ENCODE measurements at places on chromosomes 3 and 15.

DNA sequence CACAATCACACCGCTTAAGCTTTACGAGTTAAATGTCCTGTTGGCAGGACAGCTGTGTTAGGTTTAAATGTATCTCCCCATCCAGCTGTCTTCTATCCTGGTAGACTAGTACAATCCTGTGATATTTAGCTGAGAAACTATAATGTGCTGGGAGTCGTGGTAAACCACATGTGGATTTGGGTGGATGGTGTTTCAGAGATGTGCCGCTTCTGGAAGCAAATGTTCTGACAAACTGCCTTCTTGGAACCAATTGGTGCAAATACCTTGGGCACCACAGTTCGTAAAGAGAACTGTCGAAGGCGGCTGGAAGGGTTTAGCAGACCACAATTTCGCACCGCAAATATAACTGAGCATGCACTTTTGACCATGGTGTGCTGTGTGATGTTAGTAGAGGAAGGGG is 15.0 kb downstream of the SCG5 start:
- no peak for DNase-seq

GRCh38 chr15:48964898-48965297 is 1.2 kb upstream of the SHC4 start:
- no peak for DNase-seq

DNA sequence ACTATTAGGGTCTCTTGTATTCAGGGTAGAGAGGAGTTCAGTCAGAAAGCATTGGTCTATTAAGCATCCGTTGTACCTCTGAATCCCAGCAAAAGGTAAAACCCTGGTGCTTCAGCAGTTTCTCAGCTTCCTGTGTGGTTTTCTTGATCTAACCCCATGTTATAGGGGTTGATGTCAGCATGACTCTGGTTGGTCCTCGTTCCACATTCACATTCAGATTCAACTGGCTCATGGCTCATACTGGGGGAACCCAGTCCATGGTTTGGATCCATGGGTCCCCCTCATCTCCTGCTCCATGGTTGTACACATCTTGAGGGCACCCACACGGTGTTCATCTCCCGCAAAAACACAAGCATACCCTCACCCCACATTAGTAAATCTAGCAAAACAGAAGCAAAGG is 47.7 kb upstream of the C2CD4B start:
- no peak for DNase-seq

GRCh38 chr3:50340448-50341329 is at the start of gene RASSF1:
Gene RASSF1, minus strand, starts transcription at chr3:50340836. Its CDS starts 31 bp downstream, at chr3:50340805.
- no peak for DNase-seq

GRCh38 chr3:64422932-64423331 is 197.7 kb upstream of the PRICKLE2 start:
- DNase-seq = no peak

GRCh38 chr15:101489237-101489598 is 289 bp downstream of the PCSK6 start:
- DNase-seq = no peak

GRCh38 chr15:60651734-60652141 is 172.8 kb upstream of the ICE2 start:
- DNase-seq = no peak

DNA sequence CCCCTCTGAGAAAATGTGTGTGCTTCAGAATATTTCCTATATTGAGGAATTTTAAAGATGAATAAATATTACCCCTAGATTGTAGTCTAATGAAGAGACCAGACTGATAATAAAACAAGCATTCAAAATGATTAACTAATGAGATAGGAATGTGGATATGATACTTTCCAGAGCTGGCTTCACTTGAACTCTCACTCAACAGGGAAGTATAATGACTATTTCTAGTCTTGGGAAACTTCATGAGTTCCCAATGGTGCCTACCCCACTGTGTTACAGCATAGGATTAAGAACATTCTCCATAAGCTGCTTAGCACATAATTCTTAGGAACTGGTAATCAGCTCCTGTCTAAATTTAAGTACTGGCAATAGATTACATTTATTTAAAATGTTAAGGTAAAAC is 261.5 kb upstream of the ZNF385D start:
- no peak for DNase-seq

- no peak for DNase-seq
These were observed 75.0 kb downstream of the PEX5L start for GRCh38 chr3:179961703-179962078.

DNA sequence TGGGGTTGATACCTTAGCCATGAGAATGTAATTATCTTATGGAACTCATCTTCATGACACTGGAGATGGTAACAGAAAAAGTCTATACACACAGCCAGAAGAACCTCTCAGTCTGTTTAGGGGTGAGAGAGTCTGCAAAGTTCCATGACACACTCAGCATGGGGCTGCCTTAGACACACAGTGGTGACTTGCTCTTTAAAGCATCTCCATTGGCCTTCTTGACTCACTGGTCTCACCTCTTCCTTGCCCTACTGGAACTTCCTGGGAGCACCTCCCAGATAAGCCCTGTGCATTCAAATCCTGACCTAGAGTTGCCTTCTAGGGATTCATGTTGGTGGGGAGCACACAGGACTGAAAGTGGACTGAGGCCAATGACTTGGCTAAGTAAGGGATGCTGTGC is 9.3 kb downstream of the MAGI1 start:
- DNase-seq = no peak

GRCh38 chr15:94580211-94580885 is 349.0 kb downstream of the MCTP2 start:
- DNase-seq = no peak

DNA sequence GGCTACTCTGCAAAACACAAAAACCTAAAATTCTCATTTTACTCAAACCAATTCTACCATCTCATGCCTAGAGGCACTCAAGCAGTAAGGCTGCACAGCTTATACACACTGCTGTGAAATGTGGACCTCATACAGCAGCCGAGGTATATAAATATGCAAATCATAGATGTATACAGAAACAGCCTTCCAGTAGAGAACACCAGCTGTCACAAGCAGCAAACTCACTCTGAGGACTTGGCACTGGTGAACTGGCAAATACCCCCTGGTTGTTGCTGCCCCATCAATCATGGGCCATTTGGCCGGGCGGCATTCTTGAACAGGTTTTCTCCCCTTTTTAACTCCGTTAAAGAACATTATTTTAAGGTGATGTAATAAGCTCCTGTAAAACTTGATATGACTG is 378.0 kb downstream of the LSAMP start:
- no peak for DNase-seq

DNA sequence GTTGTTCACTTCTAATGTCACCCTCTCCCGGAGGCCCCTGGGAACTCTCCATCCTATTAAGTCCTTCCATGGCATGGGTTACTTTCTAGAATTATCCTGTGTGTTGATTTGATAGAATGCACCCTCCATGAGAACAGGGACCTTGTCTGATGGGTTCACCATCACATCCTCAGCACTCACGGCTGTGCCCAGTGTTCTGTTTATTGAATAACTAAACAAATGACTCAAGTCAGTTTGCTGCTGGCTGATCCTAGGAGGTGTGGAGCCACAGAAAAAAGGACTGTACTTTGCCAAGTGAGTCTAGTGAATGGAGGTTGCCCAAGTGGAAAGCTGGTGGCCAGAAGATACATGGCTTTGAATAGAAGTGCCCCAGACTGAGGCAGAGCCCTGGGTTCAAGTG is 48.5 kb upstream of the RAB6B start:
- DNase-seq = no peak

DNA sequence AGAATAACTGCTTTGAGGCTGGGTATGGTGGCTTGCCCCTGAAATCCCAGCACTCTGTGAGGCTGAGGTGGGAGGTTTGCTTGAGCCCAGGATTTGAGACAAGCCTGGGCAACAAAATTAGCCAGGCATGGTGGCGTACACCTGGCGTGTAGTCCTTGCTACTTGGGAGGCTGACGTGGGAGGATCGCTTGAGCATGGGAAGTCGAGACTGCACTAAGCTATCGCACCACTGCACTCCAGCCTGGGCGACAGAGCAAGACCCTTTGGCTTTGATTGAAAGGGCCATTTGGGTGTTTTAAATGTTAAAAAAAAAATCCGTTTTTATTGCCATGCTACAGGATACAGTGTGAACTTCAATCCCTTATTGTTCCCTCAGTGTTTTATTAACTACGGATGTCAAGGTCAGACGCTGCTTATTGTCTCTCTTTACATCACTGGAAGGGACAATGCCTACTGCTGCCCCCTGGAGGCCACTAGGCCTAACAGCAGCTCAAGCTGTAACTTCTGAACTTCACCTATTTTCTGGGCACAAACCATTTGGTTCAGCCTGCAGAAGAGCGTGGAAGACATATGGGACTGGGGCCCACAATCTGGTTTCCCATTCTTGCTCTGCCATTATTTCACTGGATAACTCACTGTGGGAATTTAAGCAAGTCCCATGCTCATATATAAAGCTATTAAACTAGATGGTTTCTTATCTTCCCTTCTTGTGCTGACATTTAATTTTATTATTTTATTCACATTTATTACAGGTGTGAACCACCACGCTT is 15.3 kb upstream of the IREB2 start:
- no peak for DNase-seq

GRCh38 chr3:11643201-11643603 is 513 bp downstream of the VGLL4 start:
- peak; percentile 6 for DNase-seq

DNA sequence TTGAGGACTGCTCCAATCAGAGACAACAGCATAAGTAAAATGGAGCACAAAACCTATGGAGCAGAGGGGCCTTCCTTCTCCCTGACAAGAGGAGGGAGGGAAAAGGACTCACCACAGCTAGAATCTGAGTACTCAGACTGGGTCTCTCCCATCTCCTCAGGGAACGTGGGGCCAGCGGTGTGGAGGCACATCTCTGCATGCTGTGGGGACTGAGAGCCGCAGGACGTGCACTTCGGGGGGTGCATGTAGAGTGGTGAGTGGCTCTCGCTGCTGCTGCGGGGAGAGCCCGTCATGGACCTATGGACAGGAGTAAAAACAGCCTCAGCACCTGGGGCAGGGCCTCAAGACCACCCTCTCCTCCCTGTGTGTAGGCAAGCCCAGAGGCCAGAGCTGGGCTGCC is 17.0 kb downstream of the BCL6 start:
- DNase-seq = no peak

- no peak for DNase-seq
These were observed 88.2 kb downstream of the RAB11A start for GRCh38 chr15:65957451-65957850.

DNA sequence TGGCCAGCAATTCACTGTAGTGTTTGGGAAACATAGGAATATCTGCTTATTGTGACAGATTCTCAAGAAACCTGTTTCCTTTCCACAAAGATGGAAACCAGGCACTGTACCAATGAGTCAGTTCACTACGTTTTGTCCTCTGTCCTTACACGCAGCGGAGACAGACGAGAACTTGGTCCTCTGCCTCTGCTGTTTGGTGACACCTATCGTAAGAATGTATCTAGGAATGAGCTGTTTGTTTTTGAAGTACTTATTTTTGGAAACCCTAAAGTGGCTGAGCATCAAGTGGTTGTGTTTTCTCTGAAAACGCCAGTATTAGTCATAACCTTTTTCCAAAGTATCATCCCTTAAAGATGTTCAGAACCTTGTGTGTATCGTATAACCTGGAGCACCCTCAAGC is 93.0 kb downstream of the PGPEP1L start:
- no peak for DNase-seq

- no peak for DNase-seq
These were observed 66.7 kb upstream of the GCSAM start for GRCh38 chr3:112199622-112200316.

GRCh38 chr3:66093981-66094380 is 55.3 kb upstream of the MAGI1 start:
- DNase-seq = no peak

DNA sequence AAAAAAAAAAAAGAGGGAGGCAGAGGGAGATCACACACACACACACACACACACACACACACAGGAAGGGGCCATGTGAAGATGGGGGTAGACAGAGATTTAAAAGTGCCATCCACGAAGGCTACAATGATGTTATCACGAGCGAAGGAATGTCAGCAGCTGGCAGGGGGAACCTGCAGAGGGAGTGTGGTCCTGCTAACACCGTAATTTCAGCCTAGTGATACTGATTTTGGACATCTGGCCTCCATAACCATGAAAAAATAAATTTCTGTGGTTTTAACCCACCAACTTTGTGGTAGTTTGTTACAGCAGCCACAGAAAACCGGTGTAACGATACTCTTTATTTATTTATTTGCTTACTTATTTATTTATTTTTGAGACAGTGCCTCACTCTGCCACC is 76.0 kb downstream of the TMCO5A start:
- no peak for DNase-seq

DNA sequence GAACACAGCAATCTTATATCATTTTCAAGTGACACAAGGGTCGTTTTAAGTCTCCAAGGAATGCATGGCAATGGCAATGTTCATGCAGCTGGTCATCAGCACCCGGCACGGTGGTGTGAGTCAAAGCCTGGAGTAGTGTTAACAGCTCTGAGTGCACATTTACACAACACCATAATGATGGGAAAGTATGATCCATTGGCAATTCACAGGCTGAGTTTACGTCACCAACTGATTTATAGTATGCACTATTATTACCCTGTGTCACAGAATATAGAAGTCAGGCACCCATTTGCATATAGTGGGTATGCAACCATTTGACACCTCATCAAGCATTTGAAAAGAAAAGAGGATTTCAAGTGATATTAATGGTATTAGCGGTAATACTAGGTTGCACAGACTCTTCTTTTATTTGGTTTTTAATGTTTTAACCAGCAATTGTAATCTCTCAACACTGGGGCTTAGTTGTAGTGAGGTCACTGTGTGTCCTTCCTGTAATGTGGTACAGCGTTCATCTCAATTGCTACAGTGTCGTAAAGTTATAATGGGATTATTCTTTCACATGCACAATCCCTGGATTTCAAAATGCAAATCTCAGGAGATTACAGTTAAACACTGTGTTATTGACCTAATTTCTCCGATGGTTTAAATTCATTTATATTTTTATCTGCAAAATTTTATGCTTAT is 113.8 kb downstream of the C3orf38 start:
- DNase-seq = no peak

DNA sequence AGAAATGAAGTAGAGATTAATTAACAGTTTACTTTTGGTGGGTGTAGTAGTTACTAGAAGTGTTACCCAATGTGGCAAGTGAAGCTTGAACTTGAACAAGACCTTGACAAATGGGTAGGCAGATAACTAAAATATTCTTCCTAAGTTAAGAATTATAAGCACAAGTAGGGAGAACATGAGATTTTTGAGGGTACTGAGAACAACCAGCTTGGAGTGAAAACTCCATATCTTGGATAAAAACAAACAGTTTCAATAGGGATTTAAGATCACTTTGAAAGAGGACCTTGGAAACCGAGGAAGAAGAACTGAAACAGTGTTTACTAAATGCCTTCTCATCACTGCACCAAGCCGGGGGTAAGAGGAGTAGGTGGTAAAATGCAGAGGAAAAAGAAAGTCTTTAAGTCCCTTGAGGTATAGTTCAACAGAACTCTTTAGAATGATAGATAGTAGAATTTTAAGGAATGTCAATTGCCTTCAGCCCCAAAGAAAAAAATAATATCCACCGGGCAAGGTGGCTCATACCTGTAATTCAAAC is 496.7 kb downstream of the NAALADL2 start:
- no peak for DNase-seq

GRCh38 chr3:150033721-150034120 is 63.0 kb upstream of the PFN2 start:
- no peak for DNase-seq

GRCh38 chr15:69489073-69489571 is 36.5 kb downstream of the RPLP1 start:
- DNase-seq = no peak

GRCh38 chr3:177135841-177136492 is 61.3 kb downstream of the TBL1XR1 start:
- DNase-seq = no peak
